ENCODE measurements at places on chromosomes 7 and 10.

GRCh38 chr10:100864978-100865377, 47.8 kb upstream of the SLF2 start:
- DNase-seq = no peak

GRCh38 chr10:101118031-101118430, 13.1 kb upstream of the TLX1 start:
- DNase-seq = no peak

GRCh38 chr10:116055252-116055916, 217.6 kb downstream of the GFRA1 start:
- DNase-seq = no peak

GRCh38 chr10:30980951-30981616, 50.6 kb downstream of the ZNF438 start:
- DNase-seq = no peak
